Trophoblast cell (in vitro differentiated cells and primary cell): ENCODE measurements at places on chromosomes 3 and 15.

- no peak for DNase-seq
These were observed 22.9 kb downstream of the EXOG start for GRCh38 chr3:38519000-38519399.

DNA sequence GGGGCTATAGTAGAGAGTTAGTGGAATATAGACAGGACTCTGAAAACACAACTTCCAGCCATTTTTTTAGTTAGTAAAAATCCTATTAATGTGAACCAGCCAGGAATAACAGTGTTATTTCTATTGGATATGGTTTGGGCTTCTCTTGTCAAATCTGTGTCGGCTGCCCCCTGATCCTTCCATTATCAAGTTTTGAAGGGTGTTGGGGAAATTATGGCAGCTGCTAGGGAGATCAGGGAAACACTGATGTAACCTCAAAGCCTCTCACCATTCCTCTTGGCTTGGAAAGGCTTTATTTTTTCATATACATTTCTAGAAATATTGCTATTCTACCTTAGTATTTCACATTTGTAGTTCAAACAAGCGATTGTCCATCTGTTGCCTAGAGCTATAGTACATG, 293.7 kb upstream of the TPRG1 start:
- no peak for DNase-seq

DNA sequence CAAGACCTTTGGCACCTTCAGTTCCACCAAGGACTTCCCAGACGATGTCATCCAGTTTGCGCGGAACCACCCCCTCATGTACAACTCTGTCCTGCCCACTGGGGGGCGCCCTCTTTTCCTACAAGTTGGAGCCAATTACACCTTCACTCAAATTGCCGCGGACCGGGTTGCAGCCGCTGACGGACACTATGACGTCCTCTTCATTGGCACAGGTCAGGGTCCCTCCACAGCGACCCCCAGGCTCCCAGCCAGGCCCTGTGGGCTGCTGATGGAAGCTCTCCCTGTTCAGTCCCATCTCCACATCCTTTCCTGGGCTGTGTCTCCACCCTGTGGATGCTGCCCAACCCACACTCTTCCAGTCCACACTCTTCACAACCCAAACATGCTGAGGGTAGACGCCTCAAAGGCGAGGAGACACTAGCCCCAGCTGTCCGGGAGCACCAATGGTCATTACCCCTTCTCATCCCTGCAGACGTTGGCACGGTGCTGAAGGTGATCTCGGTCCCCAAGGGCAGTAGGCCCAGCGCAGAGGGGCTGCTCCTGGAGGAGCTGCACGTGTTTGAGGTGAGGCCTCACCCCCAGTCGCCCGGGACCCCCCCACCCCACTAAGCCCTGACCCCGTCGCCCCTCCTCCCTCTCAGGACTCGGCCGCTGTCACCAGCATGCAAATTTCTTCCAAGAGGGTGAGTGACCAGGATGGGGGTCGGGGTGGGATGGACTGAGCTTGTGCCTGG, 4.3 kb upstream of the LSMEM2 start:
- DNase-seq, result peak; percentile 66

- peak; percentile 71 for DNase-seq
These were observed 152.3 kb downstream of the IGF1R start for GRCh38 chr15:98800437-98801233.

GRCh38 chr3:100042166-100042981, 71.9 kb downstream of the FILIP1L start:
- DNase-seq, result peak; percentile 58

- DNase-seq, result peak; percentile 85
These were observed 8.1 kb downstream of the MORF4L1 start for GRCh38 chr15:78880813-78881212.

- DNase-seq, result no peak
These were observed 6.5 kb upstream of the USP3 start for GRCh38 chr15:63497642-63498467.

DNA sequence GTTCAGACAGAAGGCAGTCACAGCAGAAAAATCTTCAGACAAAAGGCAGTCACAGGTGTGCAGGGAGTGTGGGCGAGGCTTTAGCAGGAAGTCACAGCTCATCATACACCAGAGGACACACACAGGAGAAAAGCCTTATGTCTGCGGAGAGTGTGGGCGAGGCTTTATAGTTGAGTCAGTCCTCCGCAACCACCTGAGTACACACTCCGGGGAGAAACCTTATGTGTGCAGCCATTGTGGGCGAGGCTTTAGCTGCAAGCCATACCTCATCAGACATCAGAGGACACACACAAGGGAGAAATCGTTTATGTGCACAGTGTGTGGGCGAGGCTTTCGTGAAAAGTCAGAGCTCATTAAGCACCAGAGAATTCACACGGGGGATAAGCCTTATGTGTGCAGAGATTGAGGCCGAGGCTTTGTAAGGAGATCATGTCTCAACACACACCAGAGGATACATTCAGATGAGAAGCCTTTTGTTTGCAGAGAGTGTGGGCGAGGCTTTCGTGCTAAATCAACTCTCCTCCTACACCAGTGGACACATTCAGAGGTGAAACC, 27.6 kb downstream of the ZNF589 start:
- DNase-seq, result no peak

- DNase-seq, result no peak
These were observed 3.3 kb downstream of the TMEM40 start for GRCh38 chr3:12755754-12756153.

GRCh38 chr3:78994174-78995027, 773.4 kb downstream of the ROBO1 start:
- DNase-seq, result no peak

GRCh38 chr15:61327019-61327631, 98.0 kb upstream of the RORA start:
- DNase-seq, result no peak

DNA sequence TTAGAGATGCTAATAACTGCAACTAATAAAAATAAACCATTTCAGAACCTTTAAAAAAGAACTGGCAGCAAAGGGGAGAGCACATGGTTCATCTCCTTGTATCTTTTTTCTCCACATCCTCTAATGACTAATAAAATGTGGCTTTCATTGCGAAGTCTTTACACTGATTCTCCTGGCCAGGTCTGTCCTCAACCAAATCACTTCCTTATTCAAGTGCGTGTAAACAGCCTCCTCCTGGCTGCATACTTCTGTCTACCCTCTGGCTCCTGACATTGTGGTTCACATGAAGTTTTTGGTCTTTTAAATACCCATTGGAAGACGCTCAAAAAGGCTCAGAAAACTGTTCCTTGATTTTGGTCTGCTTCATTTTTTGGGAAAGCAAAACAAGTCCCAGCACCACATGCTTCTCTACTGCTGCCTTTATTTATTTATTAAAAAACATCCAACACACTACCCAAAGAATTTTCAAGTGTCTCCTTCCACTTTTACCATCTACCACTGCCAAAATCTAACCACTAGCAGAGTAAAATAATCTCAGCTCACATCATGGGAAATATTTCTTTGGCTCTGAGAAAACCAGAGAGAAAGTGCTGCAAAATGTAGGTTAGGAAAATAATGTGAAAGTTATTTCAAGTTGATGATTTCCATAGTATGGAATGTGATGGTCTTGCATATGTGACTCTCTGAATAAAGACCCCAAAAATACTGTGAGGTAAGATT, 85.1 kb downstream of the EFL1 start:
- DNase-seq, result no peak

DNA sequence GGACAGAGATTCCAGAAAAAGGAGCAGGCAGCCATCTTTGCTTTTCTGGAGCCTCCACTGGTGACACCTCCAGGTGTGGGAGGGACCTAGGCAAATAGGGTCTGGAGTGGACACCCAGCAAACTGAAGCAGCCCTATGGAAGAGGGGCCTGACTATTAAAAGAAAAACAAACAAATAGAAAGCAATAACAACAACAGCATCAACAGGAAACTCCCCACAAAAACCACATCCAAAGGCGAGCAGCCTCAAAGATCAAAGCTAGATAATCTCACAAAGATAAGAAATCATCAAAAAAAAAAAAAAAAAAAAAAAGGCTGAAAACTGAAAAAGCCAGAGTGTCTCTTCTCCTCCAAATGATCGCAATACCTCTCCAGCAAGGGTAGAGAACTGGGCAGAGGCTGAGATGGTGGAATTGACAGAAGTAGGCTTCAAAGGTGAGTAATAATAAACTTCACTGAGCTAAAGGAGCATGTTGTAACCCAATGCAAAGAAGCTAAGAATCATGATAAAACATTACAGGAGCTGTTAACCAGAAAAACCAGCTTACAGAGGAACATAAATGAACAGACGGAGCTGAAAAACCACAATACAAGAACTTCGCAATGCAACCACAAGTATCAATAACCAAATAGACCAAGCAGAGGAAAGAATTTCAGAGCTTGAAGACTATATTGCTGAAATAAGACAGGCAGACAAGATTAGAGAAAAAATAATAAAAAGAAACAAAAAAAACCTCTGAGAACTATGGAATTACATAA, 225.4 kb downstream of the CTNNB1 start:
- DNase-seq, result no peak

DNA sequence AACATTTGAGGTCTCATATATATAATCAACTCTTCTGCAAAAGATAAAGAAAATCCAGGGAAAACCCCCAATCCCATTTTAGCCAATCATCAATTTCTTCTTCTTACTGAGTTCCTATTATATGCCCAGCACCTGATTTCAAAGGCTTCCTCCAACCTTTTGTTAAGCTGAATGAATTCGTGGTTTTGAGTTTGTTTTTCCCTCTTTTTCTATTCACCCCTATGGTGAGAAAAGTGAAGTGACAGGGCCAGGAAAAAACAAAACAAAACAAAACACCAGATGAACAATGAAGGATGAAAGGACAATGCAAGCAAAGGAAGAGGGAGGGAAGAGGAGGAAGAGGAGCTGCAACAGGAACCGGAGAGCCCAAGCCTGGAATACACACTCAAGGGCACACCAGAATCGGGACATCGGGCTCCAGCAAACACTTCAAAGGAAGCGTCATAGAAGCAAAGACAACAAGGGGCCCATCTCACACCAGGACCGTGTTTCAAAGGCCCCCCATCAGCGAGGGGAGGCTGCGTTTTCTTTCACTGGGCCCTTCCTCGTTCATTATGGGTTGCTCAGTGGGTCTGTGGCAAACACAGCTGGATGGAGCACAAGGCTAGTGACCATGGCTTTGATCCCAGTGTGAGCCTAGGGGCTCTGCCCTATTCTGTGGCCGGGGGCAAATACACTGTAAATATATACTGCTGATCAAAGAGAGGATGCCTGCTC, 50.2 kb downstream of the VGLL4 start:
- no peak for DNase-seq
